Naive B cell (primary cell): ENCODE measurements at places on chromosomes 1 and 21.

GRCh38 chr1:50972766-50973165 is 2.7 kb downstream of the CDKN2C start:
- DNase-seq = no peak

- no peak for DNase-seq
Measured at GRCh38 chr21:37645848-37646247, 270.4 kb downstream of the KCNJ6 start.

DNA sequence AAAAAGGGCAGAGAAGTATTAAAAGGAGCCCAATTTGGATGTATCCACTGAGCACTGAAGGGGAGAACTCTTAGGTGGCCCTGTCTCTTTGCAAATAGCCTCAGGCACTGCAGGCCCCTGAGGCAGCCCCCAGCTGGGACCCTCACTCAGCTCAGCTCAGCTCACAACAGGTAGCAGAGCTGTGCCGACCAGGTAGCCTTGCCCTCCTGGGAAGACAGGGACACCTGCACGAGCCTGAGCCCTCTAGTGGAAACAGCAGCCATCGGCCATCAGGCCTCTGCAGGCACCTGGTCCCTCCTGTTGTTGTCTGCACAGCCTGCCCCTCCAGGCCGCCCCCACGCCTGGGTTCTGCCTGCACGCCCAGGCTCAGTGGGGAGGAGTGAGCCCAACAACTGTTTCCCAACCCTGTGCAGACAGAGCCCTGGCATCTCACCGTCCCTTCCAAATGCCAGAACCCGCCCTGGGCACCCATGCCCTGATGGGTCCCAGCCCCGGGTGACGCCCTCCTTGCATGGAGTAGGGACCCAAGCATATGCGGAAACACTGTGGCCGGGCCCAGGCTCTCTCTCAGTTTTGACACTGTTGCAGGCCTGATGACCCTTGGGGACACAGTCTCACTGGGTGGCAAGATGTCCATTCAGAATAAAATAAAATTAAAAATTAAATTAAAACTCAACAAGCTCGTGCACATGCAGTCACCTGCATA is 60.0 kb upstream of the AJAP1 start:
- no peak for DNase-seq

DNA sequence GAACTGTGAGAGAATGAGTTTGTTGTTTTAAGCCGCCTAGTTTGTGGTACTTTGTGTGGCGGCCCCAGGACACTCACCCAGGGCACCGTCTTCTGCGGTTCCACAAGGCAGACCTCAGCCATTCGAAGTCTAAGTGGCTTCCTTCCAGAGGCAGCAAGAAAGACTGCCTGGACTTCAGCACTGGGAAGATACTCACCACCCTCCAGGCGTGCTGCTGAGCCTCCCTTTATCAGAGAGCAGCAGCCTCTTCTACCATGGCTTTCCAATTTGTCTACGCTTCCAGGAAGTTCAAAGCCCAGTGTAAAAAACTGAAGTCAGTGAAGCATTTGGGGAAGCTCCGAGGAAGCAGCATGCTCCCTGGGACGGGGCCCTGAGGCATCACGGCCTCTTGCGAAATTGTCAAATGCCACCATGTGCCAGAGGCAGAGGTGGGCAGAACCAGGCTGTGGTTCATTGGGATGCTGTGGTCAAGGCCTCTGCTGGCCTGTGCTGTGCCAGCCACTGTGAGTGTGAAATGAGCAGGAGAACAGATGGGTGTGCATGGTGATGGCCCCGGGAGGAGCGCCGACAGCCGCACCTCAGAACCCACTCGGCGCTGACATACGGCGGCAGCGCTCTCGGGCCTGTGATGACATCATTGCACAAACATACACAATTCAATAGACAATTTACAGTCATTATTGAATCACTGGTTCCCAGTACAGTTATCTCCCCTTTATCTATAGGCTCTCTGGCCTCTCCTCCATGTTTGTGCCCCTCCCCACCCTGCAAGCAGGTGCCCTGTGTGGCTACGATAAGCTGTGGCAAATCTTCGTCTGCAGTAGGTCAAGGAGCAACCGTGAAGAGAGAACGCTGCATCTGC is 110.4 kb downstream of the PDE9A start:
- DNase-seq = no peak

GRCh38 chr21:38804789-38805327 is 871 bp upstream of the ETS2 start:
- no peak for DNase-seq

GRCh38 chr1:203794764-203795440 is 521 bp upstream of the ZBED6 start:
- DNase-seq = no peak
